ENCODE measurements at places on chromosomes 7 and 10.

- DNase-seq, result no peak
Observed at GRCh38 chr10:121514141-121514865, 83.9 kb downstream of the FGFR2 start.

GRCh38 chr7:64628192-64628591 lies 37.7 kb upstream of the ZNF107 start:
- DNase-seq, result no peak

GRCh38 chr10:88508796-88509195 lies 74.3 kb downstream of the RNLS start:
- no peak for DNase-seq

- no peak for DNase-seq
Observed at GRCh38 chr10:66844176-66844942, 81.5 kb upstream of the LRRTM3 start.

GRCh38 chr10:10596256-10596655 lies 421.4 kb upstream of the CELF2 start:
- DNase-seq, result no peak

DNA sequence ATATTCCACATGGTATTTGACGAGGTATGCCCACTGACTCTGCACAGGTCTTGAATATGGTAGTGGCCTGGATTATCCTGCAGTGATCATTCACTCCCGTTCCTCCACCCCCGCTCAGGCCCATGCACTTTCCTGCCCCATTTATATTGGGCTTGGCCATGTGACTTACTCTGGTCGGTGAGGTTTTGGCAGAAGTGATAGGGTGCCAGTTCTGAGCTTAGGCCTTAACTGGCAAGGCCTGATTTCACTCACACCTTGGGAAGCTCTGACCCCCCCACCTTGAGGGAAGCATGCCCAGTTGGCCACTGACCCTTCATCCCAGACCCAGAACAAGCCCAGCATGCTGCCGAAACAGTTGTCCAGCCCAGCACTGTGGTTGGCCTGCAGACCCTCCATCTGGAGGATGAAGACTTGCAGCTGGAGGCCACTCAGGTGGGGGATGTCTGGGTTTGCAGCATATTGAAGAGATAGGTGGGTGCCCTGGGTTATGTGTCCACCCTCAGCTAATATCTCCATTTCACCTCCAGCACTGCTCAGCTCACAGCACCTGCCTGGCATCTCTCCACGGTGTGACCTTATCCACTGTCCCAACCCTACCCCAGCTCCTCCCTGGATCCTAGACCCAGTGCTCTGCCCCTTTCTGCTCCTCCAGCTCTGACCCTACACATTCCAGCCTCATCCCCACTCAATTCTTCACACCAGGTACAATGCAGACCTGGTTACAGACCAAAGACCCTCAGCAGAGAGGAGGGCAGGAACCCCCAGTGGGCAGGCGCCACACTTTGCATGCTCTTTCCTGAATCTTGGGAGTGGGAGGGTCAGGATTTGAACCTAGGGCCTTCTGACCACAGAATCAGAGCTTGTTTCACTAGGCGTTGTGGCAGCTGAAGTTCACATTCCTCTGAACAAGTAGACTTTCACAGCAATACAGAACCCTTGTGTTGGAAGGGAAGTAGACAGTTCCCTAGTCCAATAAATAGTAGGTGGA lies 138.1 kb upstream of the CHST15 start:
- DNase-seq, result no peak

- DNase-seq, result no peak
Observed at GRCh38 chr7:95582578-95583293, 13.6 kb downstream of the PDK4 start.

DNA sequence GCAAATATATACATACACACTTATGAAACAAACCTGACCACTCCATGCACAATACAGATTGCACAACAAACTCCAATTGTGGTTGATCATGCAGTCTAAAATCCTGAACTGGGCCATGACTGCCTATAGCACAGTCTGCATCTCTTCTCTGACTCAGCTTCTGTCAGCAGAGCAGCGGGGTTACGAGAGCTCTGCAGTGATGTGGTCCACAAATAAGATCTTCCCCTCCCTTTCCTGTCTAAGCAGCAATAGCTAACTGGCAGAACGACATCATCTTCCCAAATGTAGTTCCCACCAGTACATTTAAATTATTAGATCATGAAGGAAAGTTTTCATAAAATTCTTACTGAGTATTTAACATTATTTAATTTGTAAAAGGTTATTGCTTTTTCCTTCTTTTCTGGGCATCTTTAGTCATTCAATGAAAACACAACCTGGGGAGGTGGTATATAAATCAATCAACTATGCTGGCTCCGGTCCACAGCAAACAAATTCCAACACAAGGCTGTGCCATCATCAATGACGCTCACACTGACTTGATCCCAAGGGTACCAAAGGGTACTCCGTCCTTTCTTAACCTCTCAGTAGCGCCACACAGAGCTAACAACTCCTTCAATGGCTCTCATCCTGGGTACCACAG lies 17.1 kb downstream of the ARHGAP21 start:
- no peak for DNase-seq

- DNase-seq, result no peak
Observed at GRCh38 chr7:137667633-137668387, 179.0 kb downstream of the DGKI start.

GRCh38 chr7:131521651-131522163 lies 34.7 kb downstream of the PODXL start:
- no peak for DNase-seq

DNA sequence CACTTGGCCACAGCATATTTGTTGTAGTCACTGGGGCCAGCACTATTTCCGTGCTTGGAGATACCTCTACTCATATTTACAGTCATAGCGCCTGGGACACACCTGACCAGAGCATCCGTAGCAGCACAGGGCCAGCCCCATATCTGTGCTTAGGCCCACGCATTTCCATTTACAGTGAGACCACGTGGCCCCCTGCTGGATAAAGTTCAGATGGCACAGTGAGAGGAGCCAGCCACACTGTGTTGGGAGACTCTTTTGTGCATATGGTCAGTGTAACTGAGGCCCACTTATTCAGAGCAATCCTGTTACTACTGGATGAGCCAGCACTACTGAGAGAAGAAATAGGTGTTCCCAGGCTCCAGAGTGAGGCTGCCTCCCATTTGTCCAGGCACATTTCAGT lies 455.3 kb downstream of the REEP3 start:
- DNase-seq, result no peak

- DNase-seq, result no peak
Observed at GRCh38 chr10:27564398-27564797, 60.3 kb downstream of the RAB18 start.

GRCh38 chr7:26378016-26378415 lies 86.4 kb downstream of the SNX10 start:
- no peak for DNase-seq

GRCh38 chr7:11427686-11428273 lies 404.2 kb downstream of the THSD7A start:
- DNase-seq, result no peak

DNA sequence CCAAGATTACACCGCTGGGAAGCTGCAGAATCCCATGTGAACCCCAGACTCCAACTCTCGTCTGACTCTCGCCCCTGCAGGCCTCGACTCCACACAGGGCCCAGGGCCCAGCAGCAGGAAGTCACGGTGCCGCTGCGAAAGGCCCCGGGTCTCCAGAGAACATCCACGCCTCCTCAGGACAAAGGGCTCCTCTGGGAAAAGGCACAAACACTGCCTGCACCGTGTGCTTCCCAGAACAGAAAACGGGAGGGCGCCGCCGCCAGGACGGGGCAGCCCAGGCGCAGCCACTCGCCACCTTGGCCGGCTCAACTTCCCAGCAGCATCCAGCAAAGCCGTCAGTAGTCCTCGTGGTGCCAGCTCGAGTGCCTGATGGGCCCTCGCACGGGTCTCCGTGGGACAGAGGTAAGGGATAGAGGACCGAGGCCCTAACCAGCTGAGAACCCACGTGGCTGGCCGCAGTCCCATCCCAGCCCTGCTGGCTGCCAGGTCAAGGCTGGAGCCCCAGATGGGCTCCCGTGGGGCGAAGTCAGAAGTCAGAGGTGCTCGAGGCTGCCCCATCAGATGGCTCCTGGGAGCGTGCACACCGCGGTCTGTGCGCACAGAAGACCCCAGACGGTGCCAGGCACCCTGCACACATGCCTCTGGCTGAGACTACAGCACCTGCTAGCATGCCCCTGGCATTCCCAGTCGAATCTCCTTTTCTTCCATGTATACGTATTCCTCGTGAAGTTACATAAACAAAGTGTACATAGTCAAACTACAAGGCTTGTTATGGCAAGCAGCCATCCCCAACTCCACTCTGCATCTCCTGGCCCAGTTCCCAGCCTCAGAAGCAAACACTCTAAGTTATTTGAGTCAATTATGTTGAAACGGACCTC lies 60.2 kb downstream of the MAD1L1 start:
- no peak for DNase-seq

DNA sequence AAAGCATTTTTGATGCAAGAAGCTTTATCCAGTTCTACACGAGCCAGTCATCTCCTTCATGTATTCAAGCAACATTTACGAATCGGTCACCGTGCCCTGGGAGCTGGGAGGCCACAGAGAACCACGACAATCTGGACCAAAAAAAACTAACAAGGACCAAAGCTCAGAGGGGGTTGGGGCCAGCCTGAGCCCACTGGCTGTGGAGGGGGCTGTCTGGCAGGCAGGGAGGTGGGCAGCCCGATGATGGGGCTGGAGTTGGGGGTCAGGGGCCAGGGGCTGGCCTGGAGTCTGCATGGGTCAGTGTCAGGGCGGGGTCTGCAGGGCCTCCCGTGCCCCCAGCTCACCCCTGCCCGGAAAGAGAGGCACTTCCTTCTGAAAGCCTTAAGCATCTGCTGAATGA lies 12.5 kb upstream of the GRIFIN start:
- DNase-seq, result no peak

- DNase-seq, result no peak
Observed at GRCh38 chr10:19592276-19592675, 224.0 kb upstream of the PLXDC2 start.

- no peak for DNase-seq
Observed at GRCh38 chr7:155168597-155169480, 98.7 kb downstream of the HTR5A start.

- no peak for DNase-seq
Observed at GRCh38 chr10:91311601-91312381, 91.3 kb downstream of the PCGF5 start.

GRCh38 chr10:45544191-45544590 lies 128.4 kb downstream of the ZFAND4 start:
- no peak for DNase-seq

- no peak for DNase-seq
Observed at GRCh38 chr10:11009471-11010308, 8.0 kb upstream of the CELF2 start.

DNA sequence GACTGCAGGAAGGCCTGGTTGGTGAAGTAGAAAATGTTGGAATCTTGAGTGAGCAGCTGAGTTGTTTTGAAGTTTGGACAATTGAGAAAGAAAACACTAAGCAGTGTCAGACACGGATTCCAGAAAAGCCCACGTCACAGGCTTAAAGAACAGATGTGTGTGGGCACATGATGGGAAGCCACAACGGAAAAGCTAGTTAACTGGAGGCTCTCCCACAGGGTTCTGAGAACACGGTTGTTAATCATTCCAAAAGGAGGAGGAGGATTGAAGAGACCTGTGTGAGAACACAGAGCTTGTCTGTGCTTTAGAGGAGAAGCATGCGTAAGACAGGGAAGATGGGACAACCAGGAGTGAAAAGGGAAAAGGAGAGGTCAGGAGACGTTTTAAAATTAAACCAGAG lies 42.6 kb downstream of the SHH start:
- no peak for DNase-seq

GRCh38 chr10:4982764-4983226 lies 19.6 kb downstream of the AKR1C1 start:
- DNase-seq, result no peak

GRCh38 chr10:82238291-82238690 lies 363.3 kb downstream of the NRG3 start:
- DNase-seq, result no peak

DNA sequence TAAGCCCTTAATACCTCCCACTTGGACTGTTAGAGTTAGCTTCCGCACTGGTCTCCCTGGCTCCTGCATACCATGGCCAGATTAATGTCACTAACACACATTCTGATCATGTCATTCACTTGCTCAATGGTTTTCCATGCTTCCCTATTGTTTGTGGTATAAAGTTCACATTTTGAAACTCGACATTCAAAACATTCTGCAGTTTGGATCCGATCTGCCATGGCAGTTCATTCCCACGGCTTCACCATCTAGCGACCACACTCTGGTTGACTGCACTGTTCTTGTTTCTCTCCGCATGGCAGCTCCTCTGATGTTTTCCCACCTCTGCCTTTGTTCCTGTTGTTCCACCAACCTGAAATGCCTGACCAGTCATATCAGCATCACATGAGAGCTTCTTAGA lies 87.4 kb upstream of the WAC start:
- no peak for DNase-seq

DNA sequence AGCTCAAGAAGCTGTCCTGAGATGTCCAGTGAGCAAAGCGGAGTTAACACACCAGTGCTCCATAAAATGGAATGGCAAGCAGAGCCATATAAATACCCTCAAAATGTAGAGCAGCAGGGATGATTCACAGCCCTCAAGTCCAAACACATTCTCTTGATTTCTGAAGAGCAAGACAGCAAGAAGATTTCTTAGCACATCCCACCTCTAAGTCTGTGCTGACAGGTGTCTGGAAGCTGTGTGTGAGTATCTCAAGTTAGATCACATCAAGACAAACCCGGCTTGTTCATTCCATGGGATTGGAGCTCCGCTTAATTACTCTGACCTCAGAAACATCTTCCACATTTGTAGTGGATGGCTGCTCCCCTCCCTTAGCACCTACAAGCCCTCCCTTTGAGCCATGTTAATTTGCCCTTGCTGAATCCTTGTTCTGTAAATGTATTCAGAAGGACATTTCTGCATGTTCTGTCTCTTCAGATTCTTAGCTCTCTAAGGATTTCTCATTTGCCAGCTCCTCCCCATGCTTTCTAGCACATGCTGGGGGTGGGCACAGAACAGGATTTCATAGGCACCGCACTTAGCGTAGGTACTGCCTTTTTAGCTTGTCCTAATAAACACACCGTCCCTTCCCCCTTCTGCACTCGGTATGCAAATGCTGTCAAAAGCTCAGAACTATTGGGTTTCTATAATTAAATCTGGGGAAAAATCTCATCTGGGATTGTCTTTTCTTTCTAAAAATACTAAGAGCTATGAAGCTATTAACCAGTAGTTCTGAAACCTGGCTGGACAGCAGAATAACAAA lies 112.7 kb downstream of the CPXM2 start:
- DNase-seq, result no peak

- DNase-seq, result no peak
Observed at GRCh38 chr7:142884286-142884640, 1.3 kb downstream of the TRPV6 start.

DNA sequence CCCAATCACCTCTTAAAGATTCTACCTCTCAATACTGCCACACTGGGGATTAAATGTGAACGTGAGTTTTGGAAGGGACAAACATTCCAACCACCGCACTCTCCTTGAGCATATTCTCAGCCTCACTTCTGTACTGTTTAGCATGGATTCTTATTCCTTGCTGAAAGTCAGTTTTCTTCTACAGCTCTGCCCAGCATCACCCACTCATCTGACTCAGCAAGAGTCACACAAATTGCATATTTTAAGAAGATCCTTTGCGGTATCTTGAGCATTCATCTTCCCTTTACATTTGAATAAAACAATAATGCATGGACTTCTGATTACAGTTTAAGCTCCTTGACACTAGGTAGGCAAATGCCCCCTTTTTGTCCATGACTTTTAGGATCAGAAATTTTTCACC lies 251.6 kb upstream of the MKLN1 start:
- DNase-seq, result no peak
